ENCODE measurements at places on chromosomes 2 and 18. TPM values are rescaled to one million over a fixed set of nuclear protein-coding genes. Genes with fewer than 3 reads are reported as not detected.

The RNMT gene
- total RNA-seq = 42.8 TPM

The ZNF516 gene
- total RNA-seq = 192 TPM

The ARHGEF33 gene
- total RNA-seq = 1.1 TPM

The RBM43 gene
- total RNA-seq = 1.1 TPM

The TIGD1 gene
- total RNA-seq = 12.3 TPM

The CYP1B1 gene
- 3.4 TPM for total RNA-seq

The TNP1 gene
- not detected for total RNA-seq

The PTPN4 gene
- total RNA-seq = 91.7 TPM

The SLC23A3 gene
- 1.1 TPM for total RNA-seq

The LCT gene
- total RNA-seq = not detected

The SLC4A5 gene
- 8.2 TPM for total RNA-seq

The AMER3 gene
- 20.6 TPM for total RNA-seq

The IHH gene
- total RNA-seq = not detected

The CHST10 gene
- 25.0 TPM for total RNA-seq

The FHL2 gene
- total RNA-seq = 3.2 TPM

The CIB4 gene
- total RNA-seq = not detected

The SH2D6 gene
- 0.64 TPM for total RNA-seq

The GREB1 gene
- total RNA-seq = 134 TPM

The SERPINB11 gene
- not detected for total RNA-seq

The SLC9A4 gene
- 0.12 TPM for total RNA-seq

The ACTG2 gene
- not detected for total RNA-seq

The TUBB8B gene
- not detected for total RNA-seq

The SCN2A gene
- 0.39 TPM for total RNA-seq

The DLGAP1 gene
- 13.6 TPM for total RNA-seq

The MYO1B gene
- 129 TPM for total RNA-seq

The GKN2 gene
- not detected for total RNA-seq

The FAM228A gene
- 0.69 TPM for total RNA-seq

The AOX1 gene
- total RNA-seq = 0.32 TPM

The ELAC1 gene
- 9.2 TPM for total RNA-seq

The ZBTB7C gene
- 10.6 TPM for total RNA-seq

The OR6B2 gene
- total RNA-seq = not detected

The C18orf54 gene
- total RNA-seq = 20.0 TPM

The ANKRD30B gene
- not detected for total RNA-seq

The PSMD14 gene
- total RNA-seq = 70.6 TPM

The RBBP8 gene
- 13.6 TPM for total RNA-seq

The SP140 gene
- not detected for total RNA-seq

The HDLBP gene
- total RNA-seq = 216 TPM

The CPLX4 gene
- total RNA-seq = not detected

The DCDC2C gene
- not detected for total RNA-seq

The RPRM gene
- 95.9 TPM for total RNA-seq

The PJVK gene
- 2.0 TPM for total RNA-seq

The CD226 gene
- total RNA-seq = 0.05 TPM

The SPAST gene
- total RNA-seq = 44.5 TPM

The GMPPA gene
- 23.2 TPM for total RNA-seq

The SRD5A2 gene
- not detected for total RNA-seq
